ENCODE measurements at places on chromosomes 1 and 21. TPM values are rescaled to one million over a fixed set of nuclear protein-coding genes. Genes with fewer than 3 reads are reported as not detected.

DNA sequence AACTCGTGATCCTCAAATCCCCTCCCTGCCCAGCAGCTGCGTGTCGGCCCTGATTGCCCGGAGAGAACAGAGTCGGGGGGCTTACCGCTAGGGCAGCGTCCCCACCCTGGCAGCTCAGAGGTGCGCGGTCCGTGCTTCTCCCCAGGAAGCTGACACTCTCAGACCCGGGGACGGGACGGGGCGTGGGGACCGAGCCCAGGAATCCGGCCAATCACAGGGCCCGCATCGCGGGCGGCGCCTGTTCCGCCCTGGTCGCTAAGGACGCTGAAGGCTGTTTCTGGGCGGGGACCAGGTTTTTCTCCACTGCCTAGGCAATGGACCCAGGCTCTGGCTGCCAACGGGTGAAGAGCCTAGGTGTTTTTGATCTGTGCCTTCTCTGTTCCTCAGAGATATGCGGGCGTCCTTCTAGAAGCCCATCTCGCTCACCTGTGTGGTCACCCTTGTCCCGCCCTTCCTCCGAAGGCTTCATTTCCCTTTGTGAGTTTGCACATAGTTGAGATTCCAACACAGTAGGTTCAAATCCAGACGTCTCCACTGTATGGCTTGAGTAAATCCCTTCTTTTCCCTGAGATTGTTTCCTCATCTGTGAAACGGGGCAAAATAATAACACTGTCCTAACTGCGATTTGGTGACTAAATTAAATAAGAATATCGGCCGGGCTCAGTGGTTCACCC lies at the start of gene C1orf87:
C1orf87 (minus strand) TSS at position 166 of the 674 bp plus-strand sequence. CDS start 1,127 bp downstream, outside the sequence.
- H3K36me3 ChIP-seq = no peaks in the 10 kb centered on the region
- H3K4me3 ChIP-seq = no peak within 1 kb of the TSS
- H3K27me3 ChIP-seq = peaks cover 55% of the 10 kb centered on the region

DNA sequence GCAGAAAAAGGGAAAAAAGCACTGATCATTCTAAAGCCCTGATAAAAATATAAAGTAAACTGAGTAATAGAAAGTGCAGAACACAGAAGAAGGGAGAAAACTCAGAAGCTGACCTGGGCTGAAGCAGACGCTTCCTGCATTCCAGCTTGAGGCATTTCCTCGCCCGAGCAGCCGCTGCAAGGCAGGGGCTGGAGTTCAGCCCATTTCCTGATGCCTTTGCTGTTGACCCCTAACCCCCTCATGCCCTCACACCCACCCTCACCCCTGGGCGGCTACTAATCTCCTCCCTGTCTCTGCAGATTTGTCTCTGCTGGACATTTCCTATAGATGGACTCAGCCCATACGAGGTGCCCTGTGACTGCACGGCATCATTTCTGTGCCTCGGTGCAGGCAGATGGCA lies 227.8 kb downstream of the NPHP4 start:
- no peak overlapping the region for H3K4me3 ChIP-seq
- peaks cover 24% of the 10 kb centered on the region for H3K4me1 ChIP-seq
- no peak overlapping the region for H3K27ac ChIP-seq
- peaks cover 17% of the 10 kb centered on the region for H3K27me3 ChIP-seq
- no peak for DNase-seq

The BSND gene
- total RNA-seq = 0.09 TPM

- no peak overlapping the region for H3K4me3 ChIP-seq
- H3K36me3 ChIP-seq = no peaks in the 10 kb centered on the region
- DNase-seq = no peak
- H3K27ac ChIP-seq = no peak overlapping the region
- H3K27me3 ChIP-seq = peaks cover 69% of the 10 kb centered on the region
Observed at GRCh38 chr1:190472494-190472893, 5.2 kb downstream of the BRINP3 start.

The SH2D1B gene
- not detected for total RNA-seq

- peaks cover 43% of the 10 kb centered on the region for H3K36me3 ChIP-seq
- H3K4me1 ChIP-seq = peaks cover 27% of the 10 kb centered on the region
- H3K27ac ChIP-seq = peak overlapping the region; percentile 65
- no peak overlapping the region for H3K4me3 ChIP-seq
Observed at GRCh38 chr1:150619576-150620509, 9.6 kb downstream of the ENSA start.

GRCh38 chr1:203133970-203134725 lies 6.6 kb downstream of the ADORA1 start:
- no peak overlapping the region for H3K4me3 ChIP-seq
- peak overlapping the region; percentile 57 for H3K27ac ChIP-seq
- H3K27me3 ChIP-seq = peaks cover 2% of the 10 kb centered on the region
- H3K4me1 ChIP-seq = peaks cover 9% of the 10 kb centered on the region
- no peak for DNase-seq

The NRDC gene
- total RNA-seq = 132 TPM

The ACKR1 gene
- total RNA-seq = 0.53 TPM

- no peak overlapping the region for H3K27ac ChIP-seq
- no peak for DNase-seq
- H3K4me1 ChIP-seq = peaks cover 1% of the 10 kb centered on the region
- H3K36me3 ChIP-seq = no peaks in the 10 kb centered on the region
- no peak overlapping the region for H3K4me3 ChIP-seq
Observed at GRCh38 chr1:57109247-57109646, 143.4 kb upstream of the C8B start.

DNA sequence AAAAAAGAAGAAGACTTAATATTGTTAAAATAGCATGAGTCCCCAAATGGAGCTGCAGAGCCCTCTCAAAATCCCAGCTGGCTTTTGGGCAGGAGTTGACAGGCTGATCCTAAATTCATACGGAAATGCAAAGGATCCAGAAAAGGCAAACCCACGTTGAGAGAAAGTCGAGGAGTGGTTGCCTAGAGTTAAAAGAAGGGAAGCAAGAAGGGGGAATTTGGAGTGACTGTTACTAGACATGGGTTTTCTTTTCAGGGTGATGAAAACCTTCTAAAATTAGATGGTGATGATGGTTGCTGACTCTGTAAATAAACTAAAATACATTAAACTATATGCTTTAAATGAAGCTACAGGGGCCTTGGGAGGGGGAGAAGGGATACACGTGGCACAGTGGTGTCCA lies 1.6 kb downstream of the DNMT3L start:
- no peak overlapping the region for H3K4me3 ChIP-seq
- peaks cover 5% of the 10 kb centered on the region for H3K4me1 ChIP-seq
- H3K27me3 ChIP-seq = no peaks in the 10 kb centered on the region
- DNase-seq = no peak

DNA sequence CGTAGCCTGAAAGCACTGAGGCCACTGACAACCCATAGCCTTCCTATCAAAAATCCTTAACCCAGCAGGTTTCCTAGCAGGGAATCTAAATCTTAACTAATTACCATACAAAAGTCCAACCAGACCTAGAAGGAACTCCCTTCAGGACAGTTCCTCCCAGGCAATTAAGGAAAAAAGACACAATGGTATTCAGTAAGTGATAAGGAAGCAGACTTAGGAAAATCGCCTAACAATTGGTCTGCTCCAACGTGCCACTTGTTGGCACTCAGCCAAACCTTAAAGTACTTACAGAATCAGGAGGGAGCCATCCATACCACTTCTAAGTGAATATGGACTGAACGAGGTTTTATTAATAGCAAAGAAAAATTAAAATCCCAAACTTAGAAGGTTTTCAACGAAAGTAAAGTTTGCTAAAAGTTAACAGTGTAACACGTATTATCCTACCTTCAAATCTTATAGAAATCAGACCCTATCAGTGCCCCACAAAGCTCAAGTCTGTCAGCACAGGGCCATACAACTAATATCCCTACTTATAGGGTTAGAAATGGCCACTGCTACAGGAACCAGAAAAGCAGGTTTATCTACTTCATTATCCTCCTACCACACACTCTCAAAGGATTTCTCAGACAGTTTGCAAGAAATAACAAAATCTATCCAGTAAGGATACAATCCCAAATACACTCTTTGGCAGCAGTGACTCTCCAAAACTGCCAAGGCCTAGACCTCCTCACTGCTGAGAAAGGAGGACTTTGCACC lies 29.0 kb downstream of the SPATA6 start:
- no peaks in the 10 kb centered on the region for H3K27me3 ChIP-seq
- peak overlapping the region; percentile 75 for H3K27ac ChIP-seq
- DNase-seq = no peak
- H3K36me3 ChIP-seq = peaks cover 37% of the 10 kb centered on the region

GRCh38 chr1:232393010-232393409 lies 236.9 kb downstream of the SIPA1L2 start:
- peaks cover 27% of the 10 kb centered on the region for H3K4me1 ChIP-seq
- H3K36me3 ChIP-seq = peaks cover 16% of the 10 kb centered on the region
- no peak for DNase-seq
- H3K4me3 ChIP-seq = no peak overlapping the region
- no peaks in the 10 kb centered on the region for H3K27me3 ChIP-seq
- H3K27ac ChIP-seq = peak overlapping the region; percentile 43

DNA sequence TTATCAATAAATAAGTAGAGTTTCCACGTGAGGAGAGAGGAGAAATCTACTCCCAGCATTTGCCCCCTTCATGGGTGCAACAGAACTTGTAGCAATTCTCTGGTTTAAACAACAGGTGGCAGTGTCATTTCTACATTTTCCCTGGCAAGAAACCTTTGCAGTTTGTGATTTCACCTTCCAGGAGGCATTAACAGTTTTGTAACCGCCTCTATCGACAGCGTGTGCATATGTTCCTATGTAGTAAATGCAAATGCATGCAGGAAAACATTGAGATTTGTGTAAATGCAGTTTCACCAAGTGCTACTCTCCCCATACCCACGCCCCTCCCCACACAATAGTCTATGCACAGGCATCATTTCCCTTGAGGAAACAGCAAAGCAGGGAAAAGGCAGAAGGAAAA lies 494.7 kb downstream of the SMYD3 start:
- H3K27me3 ChIP-seq = no peaks in the 10 kb centered on the region
- no peak for DNase-seq
- H3K4me3 ChIP-seq = no peak overlapping the region
- no peak overlapping the region for H3K27ac ChIP-seq
- no peaks in the 10 kb centered on the region for H3K36me3 ChIP-seq
- H3K4me1 ChIP-seq = peaks cover 8% of the 10 kb centered on the region

The PTGER3 gene
- 0.29 TPM for total RNA-seq

- H3K4me3 ChIP-seq = no peak overlapping the region
- no peaks in the 10 kb centered on the region for H3K36me3 ChIP-seq
- peaks cover 24% of the 10 kb centered on the region for H3K4me1 ChIP-seq
- H3K27me3 ChIP-seq = no peaks in the 10 kb centered on the region
Observed at GRCh38 chr1:94783342-94784189, 36.6 kb upstream of the SLC44A3 start.

Data from mesothelial cell of epicardium (in vitro differentiated cells).